ENCODE measurements at places on chromosomes 1 and 21.

DNA sequence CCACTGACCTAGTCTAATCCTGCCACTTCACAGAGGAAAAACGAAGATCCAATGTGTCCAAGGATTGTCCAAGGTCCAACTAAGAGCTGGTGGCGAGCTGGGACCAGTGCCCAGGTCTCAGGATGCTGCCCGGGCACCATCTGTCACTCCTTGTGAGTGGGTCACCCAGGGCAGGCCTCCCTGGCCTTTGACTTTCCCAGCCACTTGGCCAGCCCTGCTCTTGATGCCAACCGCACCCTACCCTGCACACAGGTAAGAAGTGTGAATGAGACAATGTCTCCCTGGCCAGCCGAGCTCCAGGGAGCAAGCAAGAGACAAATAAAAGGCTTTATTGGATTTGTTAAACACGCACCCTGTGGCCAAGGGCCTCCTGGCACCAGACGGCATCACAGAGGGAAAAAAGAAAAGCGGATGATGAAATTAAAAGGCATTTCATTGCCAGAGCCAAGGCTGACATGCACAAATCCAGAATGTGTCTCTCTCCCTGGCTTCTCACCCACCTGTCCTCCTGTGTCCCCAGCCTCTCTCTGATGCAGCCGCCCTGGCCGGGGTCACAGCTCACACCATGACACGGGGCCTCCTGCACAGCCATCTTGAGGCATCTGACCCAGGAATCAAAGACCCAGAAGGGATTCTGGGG, 72.8 kb downstream of the CAMK2N1 start:
- no peak for DNase-seq

DNA sequence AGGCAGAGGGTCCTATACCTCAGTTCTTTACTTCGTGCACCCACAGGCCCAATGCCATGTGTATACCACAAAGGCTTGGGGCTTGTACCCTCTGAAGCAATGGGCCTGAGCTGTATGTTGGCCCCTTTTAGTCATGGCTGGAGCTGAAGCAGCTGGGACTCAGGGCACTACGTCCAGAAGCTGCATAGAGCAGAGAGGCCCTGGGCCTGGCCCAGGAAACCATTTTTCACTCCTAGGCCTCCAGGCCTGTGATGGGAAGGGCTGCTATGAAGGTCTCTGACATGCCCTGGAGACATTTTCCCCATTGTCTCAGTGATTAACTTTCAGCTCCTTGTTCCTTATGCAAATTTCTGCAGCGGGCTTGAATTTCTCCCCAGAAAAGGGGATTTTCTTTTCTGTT, 48.1 kb upstream of the VTCN1 start:
- no peak for DNase-seq

GRCh38 chr1:75482951-75483350, 128.0 kb downstream of the SLC44A5 start:
- no peak for DNase-seq

GRCh38 chr1:187894349-187894748, 1065.6 kb downstream of the PLA2G4A start:
- no peak for DNase-seq

DNA sequence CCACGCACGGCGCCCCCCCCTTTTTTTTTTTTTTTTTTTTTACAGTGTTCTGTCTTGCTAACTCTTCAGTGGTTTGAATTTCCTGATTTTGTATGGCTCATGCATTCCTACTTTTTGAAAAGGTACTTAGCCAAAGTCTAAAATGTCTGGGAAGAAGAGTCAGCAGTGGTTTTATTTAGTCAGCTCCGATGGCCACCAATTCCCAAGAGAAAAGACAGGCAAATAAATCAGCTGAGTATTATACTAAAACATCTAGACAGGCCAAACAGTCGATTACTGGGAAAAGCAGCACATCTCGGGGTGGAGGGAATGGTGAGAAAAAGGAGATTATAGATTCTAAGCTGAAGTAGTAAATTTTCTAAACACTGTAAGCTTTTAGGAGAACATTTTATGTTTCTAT, 192.5 kb upstream of the ZRANB2 start:
- DNase-seq = no peak

GRCh38 chr1:204831186-204831585, 39.5 kb upstream of the NFASC start:
- no peak for DNase-seq

- peak; percentile 47 for DNase-seq
These were observed 75.6 kb upstream of the KAZN start for GRCh38 chr1:14522926-14523241.

- peak; percentile 73 for DNase-seq
These were observed 16.1 kb downstream of the NOC2L start for GRCh38 chr1:942864-943533.

- DNase-seq = no peak
These were observed 11.0 kb downstream of the ZNF687 start for GRCh38 chr1:151293093-151293492.

DNA sequence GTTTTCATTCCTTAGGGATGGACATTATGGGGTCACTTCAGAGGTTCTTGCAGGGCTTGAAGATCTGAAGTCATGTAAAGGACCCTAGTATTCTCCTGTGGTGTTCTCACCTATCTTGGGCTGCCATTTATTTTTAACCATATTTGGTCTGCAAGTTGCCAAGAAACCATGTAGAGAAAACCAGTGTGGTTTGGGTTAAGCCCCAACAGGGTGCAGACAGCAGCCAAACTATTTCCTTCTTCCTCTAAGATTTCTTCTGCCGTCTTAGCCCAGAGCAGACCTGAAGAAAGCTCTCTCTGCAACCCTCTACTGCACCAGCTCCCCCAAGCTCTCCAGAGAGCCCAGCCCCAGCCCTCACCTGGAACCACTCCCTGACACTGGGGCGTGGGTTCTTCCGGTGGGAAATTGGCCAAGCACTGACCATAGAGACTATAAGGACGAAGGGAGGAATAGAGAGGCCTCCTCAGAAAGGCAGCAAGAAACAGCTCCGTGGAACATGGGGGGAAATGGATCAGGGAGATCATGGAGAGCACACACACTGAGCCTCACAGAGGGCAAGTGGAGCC, 136.6 kb downstream of the SYF2 start:
- DNase-seq = no peak

GRCh38 chr1:64042331-64043100, 160.9 kb upstream of the UBE2U start:
- no peak for DNase-seq

DNA sequence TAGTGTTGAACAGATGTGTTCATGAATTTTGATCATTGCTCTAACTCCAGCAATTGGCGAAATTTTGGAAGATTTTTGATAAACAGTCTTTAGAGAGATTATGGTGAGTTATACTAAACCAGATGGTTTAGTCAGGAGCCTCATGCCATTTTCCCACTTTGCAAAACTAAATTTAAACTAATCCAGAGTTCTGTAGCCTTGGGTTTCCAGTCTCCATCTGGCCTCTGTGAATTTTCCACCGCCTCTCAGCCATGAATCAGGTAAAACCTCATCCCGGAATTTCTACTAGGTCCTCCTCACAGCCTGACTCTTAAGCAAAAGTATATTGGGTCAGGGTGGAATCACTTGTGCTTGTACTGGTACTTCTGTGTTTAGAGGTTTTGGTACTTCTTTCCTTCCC, 44.8 kb downstream of the CLEC20A start:
- no peak for DNase-seq

- no peak for DNase-seq
These were observed 43.4 kb downstream of the KIAA1614 start for GRCh38 chr1:180956028-180956640.
